ENCODE measurements at places on chromosomes 2 and 18.

DNA sequence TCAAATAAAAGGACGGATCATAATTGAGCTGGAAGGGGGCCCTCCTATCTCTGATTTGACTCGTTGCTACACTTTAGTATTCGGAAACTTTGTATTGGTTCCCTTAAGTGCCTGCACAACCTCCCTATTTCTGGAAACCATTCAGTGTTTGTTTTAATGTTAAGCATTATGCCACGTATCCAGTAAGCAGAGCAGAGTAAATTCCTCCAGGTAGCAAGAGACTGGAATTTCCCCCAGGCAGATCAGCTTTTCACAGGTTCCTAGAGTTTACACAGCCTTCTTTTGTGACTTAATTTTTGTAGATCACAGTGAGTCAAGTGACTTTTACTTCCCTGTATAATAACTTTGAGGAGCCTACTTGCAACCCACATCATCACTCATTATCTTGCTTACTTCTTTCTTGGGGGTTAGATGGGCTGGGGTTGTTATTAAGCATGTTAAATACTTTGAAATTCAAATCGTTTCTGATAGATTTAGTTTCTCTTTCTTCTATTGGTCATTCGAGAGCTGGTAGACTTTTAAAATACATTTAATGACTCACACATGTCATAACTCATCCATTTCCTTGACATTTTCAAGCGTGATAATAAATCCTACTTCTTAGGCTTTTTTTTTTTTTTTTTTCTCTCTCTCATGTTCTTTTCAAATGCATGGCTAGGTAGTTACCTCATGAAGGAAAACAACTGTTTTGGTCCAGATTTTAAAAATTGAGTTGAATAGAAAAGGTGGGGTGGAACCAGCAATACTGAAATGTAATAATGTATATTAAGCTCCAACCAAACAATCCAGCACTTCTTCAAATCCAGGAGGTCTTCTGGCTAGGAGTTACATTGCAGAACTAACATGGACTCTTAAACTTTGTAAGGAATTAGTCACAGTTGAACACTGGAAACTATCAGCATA lies 219.3 kb downstream of the NEDD4L start:
- peak; percentile 28 for DNase-seq

DNA sequence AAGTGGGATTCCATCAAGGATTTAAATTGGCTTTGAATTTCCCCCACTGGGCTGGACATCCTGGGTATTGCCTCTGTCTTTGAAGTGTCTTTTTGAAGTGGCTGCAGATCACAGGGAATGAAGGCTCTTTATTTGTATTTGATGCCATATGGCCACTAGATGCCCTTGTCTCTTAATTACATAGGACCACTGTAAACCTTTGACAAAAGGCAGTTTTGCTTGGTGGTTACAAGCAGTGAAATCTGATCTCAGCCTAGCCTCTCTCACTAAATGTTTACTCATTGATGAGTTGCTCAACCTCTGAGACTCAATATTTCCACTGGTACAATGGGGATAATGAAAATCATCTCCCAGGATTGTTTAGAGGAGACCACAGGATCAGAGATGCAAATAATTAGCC lies 102.2 kb downstream of the INSIG2 start:
- no peak for DNase-seq

DNA sequence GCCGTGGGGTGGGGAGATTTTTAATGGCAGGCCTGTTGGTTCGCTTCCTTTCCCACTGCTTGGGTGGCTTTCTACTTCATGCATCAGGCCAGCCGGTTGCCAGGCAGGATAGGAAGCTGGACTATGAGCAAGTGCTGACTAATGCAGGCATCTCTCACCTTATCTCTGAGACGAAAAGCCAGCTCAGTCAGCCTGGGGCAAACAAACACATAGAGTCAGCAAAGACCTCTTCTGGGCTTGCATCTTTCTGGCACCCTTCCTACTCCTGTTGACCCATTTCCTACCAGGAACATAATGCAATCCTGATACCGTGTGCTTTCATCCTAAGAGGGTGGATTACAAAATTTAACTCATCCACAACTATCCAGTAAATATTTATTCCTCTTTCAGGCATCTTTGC lies 416.6 kb upstream of the MEX3C start:
- peak; percentile 8 for DNase-seq

GRCh38 chr2:218067523-218067922 lies 1.5 kb upstream of the RUFY4 start:
- no peak for DNase-seq

DNA sequence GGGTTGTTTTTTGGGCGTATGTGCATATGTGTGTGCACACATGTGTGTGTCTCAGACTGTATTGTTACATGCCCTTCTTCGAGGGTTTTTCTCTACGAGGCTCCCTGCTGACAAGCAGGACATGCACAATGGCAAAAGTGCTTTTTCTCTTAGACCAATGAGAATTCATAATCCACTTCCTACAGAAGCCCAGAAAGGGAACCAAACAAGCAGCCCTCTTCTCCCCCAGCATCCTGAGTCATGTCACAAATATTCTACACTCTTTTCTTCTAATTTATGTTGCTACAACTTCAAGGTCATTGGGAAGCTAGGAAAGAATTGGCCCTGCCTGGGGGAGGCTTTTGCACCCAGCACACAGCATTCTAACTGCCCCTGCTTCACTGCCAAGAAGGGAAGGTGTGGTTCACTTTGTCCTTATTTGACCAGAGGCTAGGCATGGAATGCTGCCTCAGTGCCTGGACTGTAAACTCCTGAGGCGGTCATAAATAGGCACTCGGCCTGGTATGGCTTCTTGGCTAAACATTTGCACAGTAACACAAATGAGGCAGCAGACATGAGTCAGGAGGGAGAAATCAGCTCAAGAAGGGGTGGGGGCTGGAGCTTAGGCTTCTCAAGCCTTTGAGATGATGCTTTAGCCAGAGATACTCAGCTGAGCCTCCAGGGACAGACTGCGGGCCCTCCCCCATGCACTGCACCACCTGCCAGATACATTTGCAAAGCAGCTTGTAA lies 92.7 kb upstream of the KLF7 start:
- DNase-seq: peak; percentile 100

DNA sequence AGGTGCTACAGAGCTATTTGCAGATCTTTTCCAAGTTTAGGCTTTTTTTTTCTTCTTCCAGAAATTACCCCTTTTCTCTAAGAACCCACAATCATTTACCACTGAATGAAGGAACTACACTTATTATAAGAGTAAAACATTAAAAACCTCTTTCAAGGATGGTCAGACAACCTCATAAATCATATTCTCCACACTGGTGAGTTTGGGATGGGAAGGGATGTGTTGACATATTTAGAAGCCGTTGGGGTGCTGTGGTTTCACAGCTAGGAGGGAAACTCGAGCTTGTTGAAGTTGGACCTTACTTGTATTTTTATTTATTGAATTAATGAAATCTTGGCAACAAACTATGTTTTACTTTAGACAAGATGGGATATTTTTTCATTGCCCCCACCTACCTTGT lies 289.4 kb upstream of the MEIS1 start:
- no peak for DNase-seq

DNA sequence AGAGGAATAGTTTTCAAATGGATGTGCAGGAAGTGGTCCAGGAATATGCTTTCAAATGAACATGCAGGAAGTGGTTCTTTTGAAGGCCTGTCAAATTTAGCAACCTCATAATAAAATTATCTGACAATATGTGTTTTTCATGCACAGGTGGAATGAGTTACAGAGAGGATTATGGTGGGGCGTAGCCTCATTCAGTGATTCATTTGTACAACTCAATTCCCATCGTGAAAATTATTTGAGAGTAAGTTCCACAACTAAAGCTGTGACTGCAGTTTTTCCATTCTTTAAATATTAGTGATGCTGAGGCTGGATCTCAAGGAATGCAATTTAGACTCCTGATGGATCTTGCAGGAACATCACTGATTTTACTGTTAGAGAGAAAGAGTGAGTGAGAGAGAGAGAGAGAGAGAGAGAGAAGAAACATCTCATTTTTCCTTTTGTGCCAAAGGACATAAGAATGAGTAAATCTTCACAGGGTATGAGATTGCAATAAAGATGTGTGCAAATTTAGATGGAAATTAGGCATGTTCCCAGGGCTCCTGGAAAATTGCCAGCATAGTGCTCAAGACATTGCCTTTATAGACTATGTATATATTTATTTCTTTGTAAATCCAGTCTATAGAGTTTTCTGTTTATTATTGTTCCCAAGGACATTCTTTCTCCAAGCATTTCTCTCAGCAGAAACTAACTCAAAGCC lies 394.9 kb upstream of the ZEB2 start:
- DNase-seq: peak; percentile 81

DNA sequence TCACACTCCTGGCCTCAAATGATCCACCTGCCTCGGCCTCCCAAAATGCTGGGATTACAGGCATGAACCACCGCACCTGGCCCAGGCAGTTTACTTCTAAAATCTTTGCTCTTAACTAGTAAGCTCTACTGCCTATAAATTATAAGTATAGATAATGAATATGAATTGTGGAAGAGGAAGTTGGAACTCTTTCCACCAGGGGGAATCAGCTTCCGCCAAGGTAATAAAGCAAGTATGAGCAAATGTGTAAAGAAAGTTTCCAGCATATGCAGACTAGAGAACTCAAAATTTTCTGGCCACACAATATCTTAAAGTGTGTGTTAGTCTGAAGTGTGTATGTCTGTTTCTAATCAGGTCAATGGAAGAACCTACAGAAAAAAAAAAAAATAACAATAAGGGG lies 68.1 kb downstream of the RMDN2 start:
- DNase-seq: peak; percentile 48

- DNase-seq: no peak
Observed at GRCh38 chr2:85496436-85496835, 42.5 kb upstream of the MAT2A start.

- no peak for DNase-seq
Observed at GRCh38 chr18:56637711-56638231, 621 bp downstream of the TXNL1 start.

DNA sequence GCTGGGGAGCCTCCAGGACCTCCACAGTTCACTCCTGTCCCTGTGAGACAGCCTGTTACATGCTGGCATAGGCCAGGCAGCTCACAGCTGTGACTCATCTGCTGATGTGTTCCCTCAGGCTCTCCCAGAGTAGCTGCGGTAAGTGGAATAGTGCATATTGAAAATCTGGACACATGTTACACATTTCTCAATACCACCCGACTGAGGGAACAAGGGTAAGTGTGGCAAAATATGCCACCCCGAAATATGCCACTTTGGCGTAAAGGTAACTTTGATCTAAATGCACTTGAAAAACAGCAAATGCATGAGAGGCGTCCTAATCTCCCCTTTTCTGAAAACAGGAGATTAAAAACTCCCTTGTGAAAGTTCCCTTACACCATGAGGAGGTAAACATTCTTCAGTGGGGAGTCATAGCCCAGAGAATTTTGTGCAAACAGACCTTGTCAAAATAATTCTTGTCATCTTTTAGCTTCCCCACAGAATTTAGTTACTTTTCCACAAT lies 557.9 kb downstream of the CCDC85A start:
- DNase-seq: peak; percentile 95

- DNase-seq: no peak
Observed at GRCh38 chr2:53672881-53673522, 94.6 kb upstream of the CHAC2 start.

- DNase-seq: peak; percentile 16
Observed at GRCh38 chr2:239648607-239649006, 247.8 kb upstream of the HDAC4 start.

- peak; percentile 8 for DNase-seq
Observed at GRCh38 chr2:228602288-228602687, 420.8 kb upstream of the SPHKAP start.

- no peak for DNase-seq
Observed at GRCh38 chr18:5297597-5297996, 2.1 kb upstream of the ZBTB14 start.

- no peak for DNase-seq
Observed at GRCh38 chr2:179825494-179825893, 35.9 kb downstream of the ZNF385B start.

- no peak for DNase-seq
Observed at GRCh38 chr2:119323459-119323858, 43.2 kb downstream of the C2orf76 start.

GRCh38 chr18:31162825-31163435 lies at the start of gene DSC1:
Gene DSC1, minus strand, starts transcription at chr18:31162856. Its CDS starts 262 bp downstream, at chr18:31162594.
- no peak for DNase-seq

GRCh38 chr2:185338104-185338503 lies 400.5 kb upstream of the FSIP2 start:
- DNase-seq: no peak

GRCh38 chr18:413233-413632 lies 87.3 kb downstream of the COLEC12 start:
- peak; percentile 56 for DNase-seq

DNA sequence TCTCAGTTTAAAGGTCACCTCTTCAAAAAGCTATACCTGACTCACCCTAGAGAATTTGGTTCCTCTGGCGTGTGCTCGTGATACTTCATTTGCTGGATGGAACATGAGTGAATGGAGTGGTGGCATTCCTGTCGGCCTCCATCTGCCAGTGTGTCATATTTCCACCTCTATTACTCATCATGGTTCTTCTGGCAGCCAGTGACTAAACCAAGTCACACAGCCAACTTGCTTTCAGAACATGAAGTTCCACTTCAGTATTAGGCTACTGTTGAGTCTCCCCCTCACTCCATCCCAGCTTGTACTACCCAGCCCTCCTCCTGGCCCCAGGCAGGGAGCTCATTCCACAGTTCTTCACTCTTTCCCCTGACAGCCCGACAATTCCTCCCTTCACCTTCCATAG lies 169.8 kb downstream of the MREG start:
- DNase-seq: peak; percentile 90

DNA sequence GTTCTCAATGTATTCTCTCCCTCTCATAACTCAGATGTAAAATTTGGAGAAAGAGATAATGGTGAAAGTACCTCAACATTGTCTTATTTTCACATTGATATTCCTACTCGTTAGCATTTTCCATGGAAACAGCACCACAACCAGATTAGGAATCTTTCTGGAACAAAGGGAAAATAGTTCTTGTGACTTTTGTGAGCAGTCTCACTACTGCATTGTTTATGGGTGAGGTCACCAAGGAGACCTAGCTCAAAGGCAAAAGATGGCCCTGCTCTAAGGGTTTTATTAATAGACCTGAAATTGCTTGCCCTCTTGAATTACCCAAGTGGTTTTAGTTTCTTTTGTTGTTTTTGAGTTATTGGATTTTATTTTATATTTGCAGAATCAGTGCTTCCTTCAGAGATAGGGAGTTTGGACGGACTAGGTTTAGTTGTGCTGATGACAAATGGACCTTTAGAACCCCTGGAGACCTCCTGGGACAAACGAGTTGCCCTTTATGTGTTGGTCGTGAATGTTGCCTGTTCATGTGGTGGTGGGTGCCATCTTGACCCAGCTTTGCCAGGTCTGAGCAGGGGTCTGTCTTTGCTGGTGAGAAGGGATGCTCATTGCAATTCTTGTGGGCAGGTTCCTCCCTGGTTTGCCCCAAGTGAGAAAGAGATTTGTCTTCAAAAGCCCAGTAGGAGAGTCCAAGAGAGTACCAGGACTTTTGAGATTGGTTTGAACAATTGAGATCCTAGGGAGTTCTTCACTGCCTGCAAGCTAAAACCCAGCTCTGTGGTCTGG lies 58.1 kb downstream of the INPP4A start:
- peak; percentile 40 for DNase-seq

- DNase-seq: no peak
Observed at GRCh38 chr2:192311701-192312460, 117.1 kb upstream of the TMEFF2 start.

- DNase-seq: no peak
Observed at GRCh38 chr18:12026562-12026961, 45.3 kb downstream of the IMPA2 start.

GRCh38 chr2:40535972-40536371 lies 84.1 kb upstream of the SLC8A1 start:
- DNase-seq: no peak

Data from fibroblast of skin of scalp (primary cell).